ENCODE measurements at places on chromosomes 16 and 17. TPM values are rescaled to one million over a fixed set of nuclear protein-coding genes. Genes with fewer than 3 reads are reported as not detected.

GRCh38 chr17:78313735-78314648, 45.9 kb downstream of the SOCS3 start:
- DNase-seq: peak; percentile 74

The TEX14 gene
- polyA plus RNA-seq: 4.7 TPM

The CCL17 gene
- not detected for polyA plus RNA-seq

The KRTAP2-3 gene
- polyA plus RNA-seq: not detected

- no peak for DNase-seq
Observed at GRCh38 chr16:54174750-54175149, 111.8 kb downstream of the IRX3 start.

GRCh38 chr17:41024697-41025096, 2.3 kb downstream of the KRTAP1-5 start:
- DNase-seq: no peak

DNA sequence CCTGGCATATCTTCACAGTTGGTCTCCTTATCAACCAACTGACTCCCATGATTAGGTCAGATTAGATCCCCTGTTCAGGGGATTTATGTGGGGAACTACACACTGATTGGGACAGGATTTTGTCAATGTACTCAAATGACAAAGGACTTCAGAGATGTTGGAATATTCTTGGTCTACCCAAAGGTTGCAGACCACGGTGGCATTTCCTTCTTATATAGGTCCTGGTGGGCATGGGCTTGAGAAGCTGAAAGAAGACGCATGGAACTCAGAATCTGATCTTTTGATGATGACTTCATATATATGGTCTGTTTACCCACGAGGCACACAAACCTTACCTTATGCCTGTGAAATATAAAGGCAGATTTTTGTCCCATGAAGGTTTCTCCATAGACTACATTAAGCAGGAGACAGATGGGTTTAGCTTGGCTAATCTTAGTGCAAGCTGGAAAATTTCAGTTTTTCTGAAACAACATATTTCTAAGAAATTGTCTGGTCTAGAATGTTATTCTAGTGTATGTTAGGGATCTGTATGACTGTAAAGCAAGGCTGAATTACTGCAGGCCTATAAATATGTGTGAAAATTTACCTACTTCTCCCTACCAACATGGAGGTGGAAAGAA, 33.5 kb downstream of the HLF start:
- DNase-seq: no peak

The FA2H gene
- 0.22 TPM for polyA plus RNA-seq

GRCh38 chr16:8655184-8655717, 19.2 kb upstream of the ABAT start:
- no peak for DNase-seq

The MT1A gene
- not detected for polyA plus RNA-seq

GRCh38 chr17:9028988-9029570, 7.8 kb downstream of the NTN1 start:
- no peak for DNase-seq

The TUBD1 gene
- polyA plus RNA-seq: 8.9 TPM

- DNase-seq: peak; percentile 11
Observed at GRCh38 chr16:81265658-81266451, 27.4 kb downstream of the BCO1 start.

GRCh38 chr16:35639233-35640205, 2180.1 kb downstream of the TP53TG3F start:
- no peak for DNase-seq

DNA sequence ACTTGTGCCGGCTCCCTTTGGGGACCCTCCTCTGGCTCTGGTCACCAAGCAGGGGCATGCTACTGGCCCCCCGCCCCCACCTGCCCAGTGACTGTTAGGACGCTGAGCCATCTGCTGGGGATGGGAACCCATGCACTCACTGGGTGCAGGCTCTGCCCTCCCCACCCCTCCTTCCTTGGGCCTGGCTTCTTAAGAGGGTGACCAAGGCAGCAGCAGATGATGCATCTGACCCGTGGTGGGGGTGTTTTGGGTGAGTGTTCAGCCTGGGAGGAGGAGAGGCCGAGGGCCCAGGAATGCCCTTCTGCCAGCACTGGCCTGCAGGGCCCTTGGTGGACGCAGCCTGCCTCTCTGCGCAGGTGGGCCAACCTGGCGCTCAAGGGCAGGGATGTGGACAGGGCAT, 19.2 kb upstream of the MTSS2 start:
- DNase-seq: no peak

GRCh38 chr17:66451188-66452149, 149.1 kb downstream of the PRKCA start:
- no peak for DNase-seq

DNA sequence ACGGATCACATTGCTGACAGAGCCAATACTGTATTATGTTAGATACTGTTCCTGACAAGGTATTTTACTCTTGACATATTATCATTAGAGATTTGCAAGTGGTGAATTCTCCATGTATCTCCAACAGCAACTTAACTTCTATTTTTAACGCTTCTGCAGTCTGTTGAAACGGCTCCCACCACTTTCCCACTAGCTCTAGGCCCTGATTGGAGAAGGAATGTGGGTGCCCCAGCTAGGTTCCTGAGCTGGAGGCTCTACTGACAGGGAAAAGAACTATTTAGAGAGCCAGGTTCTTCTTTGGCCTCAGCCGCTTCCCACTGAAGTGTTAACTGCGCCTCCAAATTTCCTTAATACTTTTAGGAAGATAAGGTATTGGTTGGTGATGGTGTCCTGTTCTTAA, 191.8 kb downstream of the RBFOX1 start:
- DNase-seq: no peak

DNA sequence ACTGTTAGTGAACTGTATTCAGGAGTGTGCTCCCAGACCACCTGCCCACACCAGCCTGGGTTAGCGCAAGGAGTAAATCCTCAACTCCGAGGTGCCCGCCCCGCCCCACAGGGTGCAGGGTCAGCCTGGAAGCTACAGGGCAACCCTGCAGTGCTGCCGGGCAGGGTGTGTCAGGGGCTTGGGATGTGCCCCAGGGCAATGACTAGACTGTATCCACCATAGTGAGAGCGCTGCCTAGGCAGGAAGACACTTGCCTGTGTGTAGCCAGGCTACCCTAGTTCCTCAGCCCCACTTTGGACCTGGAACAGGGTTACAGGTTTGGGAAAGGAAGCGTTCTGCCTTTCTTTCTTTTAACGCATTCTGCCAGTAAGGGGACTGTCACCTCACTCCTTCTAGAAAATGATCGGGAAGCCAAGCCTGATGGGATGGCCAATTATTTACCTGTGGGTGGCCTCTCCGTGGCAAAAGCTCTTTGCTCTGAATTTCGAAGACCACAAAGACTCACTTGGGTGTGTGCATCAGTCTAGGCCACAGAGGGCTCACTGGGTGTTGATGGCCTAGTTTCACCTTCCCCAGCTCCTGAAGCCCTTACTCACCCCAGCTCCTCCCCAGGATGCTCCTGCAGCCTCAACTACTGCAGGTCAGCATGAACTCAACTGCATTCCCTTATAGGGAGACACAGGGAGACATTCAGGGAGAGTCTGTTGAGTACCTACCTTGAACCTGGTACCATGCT, 90.9 kb downstream of the CCDC182 start:
- DNase-seq: no peak

GRCh38 chr16:55592306-55592705, 25.8 kb downstream of the CAPNS2 start:
- DNase-seq: no peak

GRCh38 chr17:18248300-18248731, 10.2 kb downstream of the FLII start:
- peak; percentile 79 for DNase-seq

DNA sequence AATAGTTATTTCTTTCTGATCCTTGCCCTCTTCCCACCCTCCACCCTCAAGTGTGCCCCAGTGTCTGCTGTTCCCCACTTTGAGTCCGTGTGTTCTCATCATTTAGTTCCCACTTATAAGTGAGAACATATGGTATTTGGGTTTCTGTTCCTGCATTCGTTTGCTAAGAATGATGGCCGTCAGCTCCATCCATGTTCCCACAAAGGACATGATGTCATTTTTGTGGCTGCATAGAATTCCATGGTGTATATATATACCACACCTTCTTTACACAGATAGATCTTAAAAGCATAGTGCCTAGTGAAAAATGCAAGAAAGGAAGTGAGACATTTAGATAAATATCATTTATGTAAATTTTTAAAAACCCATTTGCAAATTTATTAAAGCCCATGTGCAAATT, 33.1 kb downstream of the HS3ST2 start:
- DNase-seq: no peak

The CRYM gene
- polyA plus RNA-seq: not detected

- DNase-seq: no peak
Observed at GRCh38 chr17:5804251-5804650, 219.9 kb upstream of the NLRP1 start.

DNA sequence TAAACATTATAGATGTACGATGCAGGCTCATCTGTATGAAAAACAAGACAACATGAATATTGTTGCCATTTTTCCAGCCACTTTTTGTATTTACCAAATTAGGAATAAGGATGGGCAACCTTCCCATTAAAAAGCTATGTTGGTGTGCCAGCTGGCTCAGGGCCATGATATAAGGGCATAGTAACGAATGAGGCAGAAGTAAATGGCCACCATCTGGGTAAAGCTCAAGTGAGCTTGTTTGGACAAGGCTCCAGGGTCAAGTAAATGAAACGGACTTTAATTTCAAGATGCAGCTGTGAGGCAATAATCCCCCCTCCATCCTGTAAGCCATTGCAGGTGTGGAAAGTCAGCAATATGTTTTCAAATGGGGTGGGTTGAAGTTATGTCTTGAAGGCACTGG, 930.9 kb upstream of the CDH8 start:
- no peak for DNase-seq

GRCh38 chr17:43936434-43936833, 5.8 kb downstream of the PPY start:
- no peak for DNase-seq

The ZSCAN10 gene
- polyA plus RNA-seq: 0.34 TPM

The IL17C gene
- not detected for polyA plus RNA-seq

DNA sequence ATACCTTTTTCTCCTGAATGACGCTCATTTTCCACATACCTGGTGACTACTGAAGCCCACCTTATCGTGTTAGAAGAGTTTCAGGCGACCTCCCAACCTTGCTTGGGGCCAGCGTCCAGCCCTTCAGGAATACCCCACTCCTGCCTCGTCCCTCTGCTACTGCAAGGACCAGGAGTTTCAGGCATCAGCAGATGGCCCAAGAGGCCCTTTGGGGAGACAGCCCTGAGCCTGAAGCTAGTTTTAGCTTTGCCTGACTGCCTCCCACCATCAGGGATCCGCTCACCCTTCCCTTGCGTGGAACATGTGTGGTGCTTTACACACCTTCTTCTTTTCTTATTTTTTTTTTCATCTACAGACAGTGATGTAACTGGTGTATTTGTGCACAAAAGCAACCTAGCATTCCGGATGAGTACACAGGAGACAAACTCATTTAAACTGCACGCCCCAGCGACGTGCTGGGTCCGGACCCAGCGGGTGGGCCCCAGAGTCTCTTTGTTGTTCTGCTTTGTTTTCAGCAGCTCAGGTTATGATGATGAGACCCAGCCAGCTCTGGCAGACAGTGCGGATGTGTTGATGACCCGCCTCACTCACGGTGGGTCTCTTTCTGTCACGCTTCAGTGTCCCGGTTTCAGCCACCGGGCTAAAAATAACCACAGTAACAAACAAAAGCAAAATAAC, 242.4 kb downstream of the C16orf95 start:
- no peak for DNase-seq

DNA sequence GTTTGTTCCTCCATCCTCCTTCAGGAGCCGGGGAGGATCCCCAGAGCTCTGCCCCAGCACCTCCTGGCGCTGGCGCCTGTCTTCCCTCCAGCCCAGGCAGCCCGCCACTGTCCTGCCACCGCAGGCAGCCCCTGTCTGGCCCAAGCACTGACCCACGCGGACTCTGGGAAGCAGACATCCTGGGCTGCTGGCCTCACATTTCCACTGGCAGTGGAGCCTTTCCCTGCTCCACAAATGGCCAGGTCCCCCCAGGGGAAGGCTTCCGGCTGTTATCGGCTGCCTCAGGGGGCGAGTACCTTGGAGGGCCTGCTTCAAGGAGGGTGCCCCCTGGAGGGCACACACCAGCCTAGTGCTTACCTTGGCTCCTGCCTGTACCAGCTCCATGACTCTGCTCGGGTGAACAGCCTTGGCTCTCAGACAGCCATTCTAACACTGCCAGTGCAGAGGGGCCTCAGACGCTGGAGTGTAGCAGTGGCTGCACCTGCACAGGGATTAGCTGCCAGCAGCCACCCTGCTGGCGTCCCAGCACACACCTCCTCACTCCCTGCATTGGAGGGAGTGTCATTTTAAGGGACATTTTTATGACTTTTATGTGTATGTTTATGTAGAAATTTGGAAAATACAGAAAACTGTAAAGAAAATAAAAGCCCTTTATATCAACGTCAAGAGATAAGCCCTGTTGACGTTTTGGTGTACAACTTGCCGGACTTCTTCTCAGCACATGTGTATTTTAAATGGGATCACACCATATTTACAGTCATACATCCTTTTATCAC, 21.0 kb downstream of the ACE start:
- DNase-seq: no peak

DNA sequence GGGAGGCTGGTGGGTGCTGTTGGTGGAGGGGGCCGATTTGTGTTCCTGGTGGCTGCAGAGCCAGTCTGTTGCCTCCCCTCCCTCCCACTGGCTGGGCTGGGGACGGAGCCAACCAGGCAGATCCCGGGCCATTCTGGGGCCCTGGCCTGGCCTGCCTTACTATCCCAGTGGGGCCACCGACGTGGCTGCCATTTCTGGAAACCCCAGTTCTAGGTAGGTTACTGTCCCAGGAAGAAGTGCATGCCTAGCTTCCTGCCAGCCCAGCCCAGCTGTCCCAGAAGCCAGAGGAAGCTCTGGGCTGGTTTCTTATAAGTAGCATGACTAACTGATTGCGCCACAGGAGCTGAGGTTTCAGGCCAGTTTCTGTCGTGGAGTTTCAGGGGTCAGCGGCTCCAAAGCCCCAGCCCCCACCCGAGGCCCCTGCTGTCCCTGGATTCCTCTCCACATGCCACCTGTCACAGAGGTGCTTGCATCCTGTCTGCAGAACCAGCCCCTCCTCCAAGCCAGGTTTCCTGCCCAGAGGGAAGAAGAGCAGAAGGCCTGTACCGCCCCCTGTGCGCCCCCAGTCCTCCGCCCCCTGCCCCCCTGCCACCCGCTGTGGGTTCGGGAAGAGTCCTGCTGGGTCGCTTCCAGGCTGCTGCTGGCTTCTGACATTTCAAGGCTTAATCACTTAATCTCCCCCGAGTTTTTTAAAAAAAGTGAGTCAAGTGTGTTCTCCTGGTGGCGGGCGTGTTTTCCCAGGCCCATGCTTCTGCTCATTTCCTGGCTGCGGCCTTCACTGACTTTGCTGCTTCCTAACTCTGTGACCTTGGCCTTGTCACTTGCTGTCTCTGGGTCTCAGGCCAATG, 13.2 kb downstream of the IL4R start:
- peak; percentile 55 for DNase-seq

The AMFR gene
- polyA plus RNA-seq: 42.9 TPM

The ADCY9 gene
- polyA plus RNA-seq: 19.3 TPM

- DNase-seq: no peak
Observed at GRCh38 chr16:2821487-2822157, 4.6 kb downstream of the PRSS21 start.

GRCh38 chr16:27572711-27573110, 22.8 kb downstream of the KATNIP start:
- DNase-seq: no peak

The TMEM100 gene
- polyA plus RNA-seq: 4.2 TPM

The POLG2 gene
- 27.9 TPM for polyA plus RNA-seq
